ENCODE measurements at places on chromosomes 4 and X. TPM values are rescaled to one million over a fixed set of nuclear protein-coding genes. Genes with fewer than 3 reads are reported as not detected.

DNA sequence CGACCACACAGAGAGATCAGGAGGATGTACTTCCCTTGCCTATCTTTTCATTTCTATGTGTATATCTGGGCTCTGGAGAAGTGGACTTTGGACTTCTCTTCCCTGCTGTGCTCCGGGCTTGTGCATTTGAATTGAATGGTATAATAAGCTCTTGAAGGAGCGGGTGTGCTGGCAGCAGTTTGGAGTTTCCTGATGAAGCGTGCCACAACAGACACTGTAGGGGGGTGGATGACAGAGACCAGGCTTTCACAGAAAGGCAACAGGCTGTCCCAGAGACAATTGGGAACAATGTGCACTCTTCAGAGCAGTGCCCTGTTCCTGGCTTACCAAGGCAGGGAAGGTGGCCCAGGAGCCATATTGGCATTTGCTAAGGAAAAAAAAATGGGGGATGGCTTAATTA, 170.1 kb downstream of the FRMPD4 start:
- no peak for DNase-seq

DNA sequence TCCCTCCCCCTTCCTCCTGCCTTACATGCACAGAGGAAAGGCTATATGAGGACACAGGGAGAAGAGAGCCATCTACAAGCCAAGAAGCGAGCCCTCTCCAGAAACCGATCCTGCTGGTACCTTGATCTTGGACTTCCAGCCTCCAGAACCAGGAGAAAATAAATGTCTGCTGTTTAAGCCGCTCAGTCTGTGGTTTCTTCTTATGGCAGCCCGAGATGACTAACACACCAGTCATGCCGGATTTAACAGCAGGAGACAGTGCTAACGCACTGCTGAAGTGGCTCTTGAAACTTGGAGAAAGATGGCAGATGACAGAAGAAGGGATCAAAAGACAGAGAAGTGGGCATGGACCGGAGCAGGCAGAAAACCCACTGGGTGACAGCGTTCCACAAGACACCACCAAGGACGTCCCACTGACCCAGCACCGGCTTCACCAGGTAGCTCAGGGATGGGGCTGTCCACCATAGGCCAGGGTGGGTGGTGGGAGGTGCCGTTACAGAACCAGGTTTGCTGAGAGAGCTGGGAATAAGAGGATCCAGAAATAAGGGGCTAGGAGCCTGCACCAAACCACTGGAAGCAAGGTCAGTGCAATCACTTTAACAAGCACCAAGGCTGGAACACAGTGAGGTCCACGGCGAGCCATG, 6.2 kb upstream of the MAN2B2 start:
- DNase-seq = no peak

- no peak for DNase-seq
These were observed 77.2 kb upstream of the BCOR start for GRCh38 chrX:40174854-40175510.

DNA sequence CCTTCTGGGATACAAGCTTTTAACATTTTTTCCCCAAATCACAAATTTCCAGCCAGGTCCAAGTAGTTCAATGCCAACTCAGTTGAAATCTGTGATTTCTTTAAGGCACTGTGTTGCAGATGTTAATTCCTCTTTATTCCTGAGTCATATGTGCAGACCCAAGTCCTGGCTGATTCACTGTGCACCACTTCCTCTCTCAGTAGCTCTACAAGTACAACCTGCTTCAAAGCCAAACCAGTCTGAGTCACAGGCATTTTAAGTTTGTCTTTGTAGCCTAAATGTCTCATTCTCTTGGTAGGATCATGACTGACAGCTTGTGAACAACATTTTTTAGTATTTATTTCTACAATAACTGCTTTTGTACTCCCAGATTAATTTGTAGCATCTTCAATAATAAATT, 165.6 kb upstream of the S100G start:
- DNase-seq = peak; percentile 91

HTN3 gene
- not detected for polyA plus RNA-seq

GASK1B gene
- 3.1 TPM for polyA plus RNA-seq

- peak; percentile 4 for DNase-seq
These were observed 87.0 kb downstream of the PHOX2B start for GRCh38 chr4:41661442-41662076.

ATP2B3 gene
- polyA plus RNA-seq = not detected

DNA sequence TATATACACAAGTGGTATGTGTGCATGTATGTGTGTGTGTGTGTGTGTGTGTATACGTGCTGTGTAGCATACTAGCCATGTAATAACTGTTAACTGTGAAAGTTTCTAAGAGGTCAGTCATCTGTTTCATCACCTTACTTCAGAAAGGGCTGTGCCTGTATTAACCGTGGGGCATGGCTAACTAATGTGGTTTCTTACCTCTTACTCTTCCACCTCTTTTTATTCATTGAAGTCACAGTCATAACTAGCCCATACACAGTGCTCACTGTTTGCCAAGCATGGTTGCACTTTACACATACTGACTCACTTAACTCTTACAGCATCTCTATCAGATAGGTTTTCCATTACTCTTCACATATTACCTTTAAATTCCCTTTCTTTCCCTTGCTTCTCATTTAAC, 23.7 kb upstream of the LRAT start:
- DNase-seq = peak; percentile 76

GRCh38 chr4:35525192-35525978, 718.9 kb downstream of the ARAP2 start:
- no peak for DNase-seq

TEC gene
- polyA plus RNA-seq = 0.39 TPM

MAGEA11 gene
- not detected for polyA plus RNA-seq

- DNase-seq = no peak
These were observed 71.0 kb downstream of the RAPGEF2 start for GRCh38 chr4:159173886-159174285.

SPATA18 gene
- polyA plus RNA-seq = 4.1 TPM

DNA sequence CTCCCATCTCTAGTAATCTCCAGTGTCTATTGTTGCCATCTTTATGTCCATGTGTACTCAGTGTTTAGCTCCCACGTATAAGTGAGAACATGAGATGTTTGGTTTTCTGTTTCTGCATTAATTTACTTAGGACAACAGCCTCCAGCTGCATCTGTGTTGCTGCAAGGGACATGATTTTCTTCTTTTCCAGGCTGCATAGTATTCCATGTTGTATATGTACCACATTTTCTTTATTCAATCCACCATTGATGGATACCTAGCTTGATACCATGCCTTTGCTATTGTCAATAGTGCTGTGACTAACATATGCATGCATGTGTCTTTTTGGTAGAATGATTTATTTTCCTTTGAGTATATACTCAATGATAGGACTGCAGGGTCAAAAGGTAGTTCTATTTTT, 18.6 kb upstream of the ANKRD17 start:
- no peak for DNase-seq

- no peak for DNase-seq
These were observed 43.1 kb downstream of the GYG2 start for GRCh38 chrX:2871831-2872230.

GRCh38 chr4:39427520-39428114, 20.9 kb downstream of the KLB start:
- DNase-seq = no peak

GYG2 gene
- polyA plus RNA-seq = 0.08 TPM

- DNase-seq = no peak
These were observed 7.8 kb downstream of the SHROOM3 start for GRCh38 chr4:76442807-76443206.

DNA sequence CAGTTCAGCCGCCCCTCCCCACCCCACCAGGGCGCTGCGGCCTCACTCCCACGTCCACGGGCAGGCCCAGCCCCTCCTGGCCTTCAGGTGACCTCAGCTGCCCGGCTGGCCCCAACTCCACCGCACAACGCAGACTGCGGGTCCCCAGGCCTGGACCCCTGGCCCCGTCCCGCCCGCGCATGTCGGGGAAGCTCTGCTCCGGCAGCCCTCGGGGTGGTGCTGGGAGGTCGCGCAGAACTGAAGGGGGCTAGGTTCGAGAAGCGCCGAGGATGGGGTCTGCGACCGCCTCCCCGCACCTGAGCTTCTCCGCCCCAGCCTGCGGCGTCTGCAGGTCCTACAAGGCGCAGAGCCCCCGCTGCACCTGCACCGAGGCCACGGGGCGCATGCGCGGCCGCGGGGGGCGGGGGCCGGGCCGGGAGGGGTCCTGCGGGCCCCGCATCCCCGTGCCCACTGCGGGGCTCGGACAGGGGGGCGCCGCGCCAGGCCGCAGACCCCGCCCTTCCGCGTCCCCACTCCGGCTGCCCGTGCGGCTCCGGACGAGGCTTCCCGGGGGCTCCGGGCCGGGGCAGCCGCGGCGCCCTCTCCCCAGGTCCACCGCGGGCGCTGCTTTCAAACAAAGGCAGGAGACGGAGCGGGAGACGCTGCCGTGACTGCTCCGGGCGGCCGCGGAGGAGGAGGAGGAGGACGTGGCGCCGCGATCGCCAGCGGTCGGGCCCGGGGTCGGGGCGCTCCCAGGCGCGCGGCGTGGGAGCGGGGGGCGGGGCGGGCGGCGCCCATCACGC, 672 bp upstream of the NAT8L start:
- DNase-seq = no peak

DNA sequence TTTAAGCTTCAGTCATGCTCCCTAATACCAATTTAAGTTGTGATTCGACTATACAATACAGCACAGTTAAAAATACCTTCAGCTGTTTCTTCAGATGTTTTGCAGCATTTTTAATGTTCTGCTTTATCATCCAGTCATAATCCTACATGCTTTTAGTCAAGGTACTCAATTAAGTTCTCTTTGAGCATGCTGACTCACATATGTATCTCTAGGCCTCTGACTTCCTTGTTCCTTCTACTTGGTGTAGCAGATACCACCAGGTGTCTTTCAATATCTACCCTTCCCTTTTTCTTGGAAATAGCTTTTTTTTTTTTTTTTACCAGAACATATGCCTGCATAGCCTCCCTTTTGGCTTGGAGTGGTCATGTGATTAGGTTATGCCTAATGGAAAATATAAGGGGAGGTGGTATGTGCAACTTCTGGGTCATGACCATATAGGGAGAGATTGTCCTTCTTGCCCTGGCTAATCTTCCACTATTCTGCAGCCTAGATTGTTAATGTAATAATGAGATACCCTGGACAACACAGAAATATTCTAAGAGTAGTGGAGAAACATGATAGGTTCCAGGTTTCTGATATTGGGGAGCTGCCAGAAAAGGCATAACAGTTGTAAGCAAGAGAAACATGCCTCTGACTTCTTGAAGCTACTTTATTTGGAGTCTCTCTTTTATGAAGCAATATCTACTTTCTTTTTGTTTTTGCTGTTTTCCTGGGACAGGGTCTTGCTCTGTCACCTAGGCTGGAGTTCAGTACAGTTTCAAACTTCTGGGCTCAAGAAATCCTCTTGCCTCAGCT, 737.2 kb upstream of the SLIT2 start:
- DNase-seq = no peak

F8A3 gene
- polyA plus RNA-seq = 1.1 TPM

DNA sequence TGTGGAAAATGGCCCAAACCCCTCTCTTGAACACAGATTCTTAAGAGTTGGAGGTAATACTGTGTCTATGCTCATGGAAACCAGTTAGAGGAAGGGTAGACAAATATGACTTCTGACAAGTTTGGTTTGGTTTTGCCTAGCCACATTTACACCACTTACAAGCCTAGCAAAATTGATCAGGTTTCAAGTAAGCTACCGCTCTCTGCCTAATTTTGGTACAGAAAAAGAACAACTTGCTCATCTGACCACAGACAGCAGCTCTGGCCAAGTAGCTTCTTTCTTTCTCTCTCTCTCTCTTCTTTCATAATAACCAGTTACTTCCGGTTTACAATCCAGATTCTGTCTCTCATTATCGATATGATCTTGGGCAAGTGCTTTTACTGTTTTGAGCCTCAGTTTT, 260.0 kb downstream of the GLUD2 start:
- no peak for DNase-seq

DNA sequence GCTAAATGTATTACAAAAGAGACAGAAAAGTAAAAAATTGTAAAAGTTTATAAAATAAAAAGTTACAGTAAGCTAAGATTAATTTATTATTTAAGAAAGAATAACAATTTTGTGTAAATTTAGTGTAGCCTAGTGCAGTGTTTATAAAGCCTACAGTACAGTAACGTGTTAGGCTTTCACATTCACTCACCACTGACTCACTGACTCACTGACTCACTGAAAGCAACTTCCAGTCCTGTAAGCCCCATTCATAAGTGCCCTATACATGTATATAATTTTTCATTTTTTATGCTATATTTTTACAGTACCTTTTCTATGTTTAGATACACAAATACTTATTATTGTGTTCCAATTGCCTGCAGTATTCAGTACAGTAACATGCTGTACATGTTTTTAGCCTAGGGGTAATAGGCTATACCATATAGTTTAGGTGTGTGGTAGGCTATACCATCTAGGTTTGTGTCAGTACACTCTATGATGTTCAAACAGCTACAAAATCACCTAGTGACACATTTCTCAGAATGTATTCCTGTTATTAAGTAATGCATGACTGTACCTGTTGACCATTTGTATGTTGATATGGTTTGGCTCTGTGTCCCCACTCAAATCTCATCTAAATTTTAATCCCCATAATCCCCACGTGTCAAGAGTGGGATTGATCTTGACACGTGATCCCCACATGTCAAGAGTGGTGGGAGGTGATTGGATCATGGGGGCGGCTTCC, 57.9 kb downstream of the CFAP299 start:
- peak; percentile 11 for DNase-seq

PNMA6F gene
- not detected for polyA plus RNA-seq

- DNase-seq = no peak
These were observed 956.9 kb upstream of the NDST4 start for GRCh38 chr4:116070283-116070682.

- no peak for DNase-seq
These were observed 571.1 kb downstream of the PCDH7 start for GRCh38 chr4:31291238-31291637.

TEX11 gene
- not detected for polyA plus RNA-seq

All from keratinocyte (primary cell).